CD8-positive, alpha-beta memory T cell (primary cell): ENCODE measurements at places on chromosomes 16 and 17. TPM values are rescaled to one million over a fixed set of nuclear protein-coding genes. Genes with fewer than 3 reads are reported as not detected.

HOXB1 gene
- not detected for polyA plus RNA-seq

DNA sequence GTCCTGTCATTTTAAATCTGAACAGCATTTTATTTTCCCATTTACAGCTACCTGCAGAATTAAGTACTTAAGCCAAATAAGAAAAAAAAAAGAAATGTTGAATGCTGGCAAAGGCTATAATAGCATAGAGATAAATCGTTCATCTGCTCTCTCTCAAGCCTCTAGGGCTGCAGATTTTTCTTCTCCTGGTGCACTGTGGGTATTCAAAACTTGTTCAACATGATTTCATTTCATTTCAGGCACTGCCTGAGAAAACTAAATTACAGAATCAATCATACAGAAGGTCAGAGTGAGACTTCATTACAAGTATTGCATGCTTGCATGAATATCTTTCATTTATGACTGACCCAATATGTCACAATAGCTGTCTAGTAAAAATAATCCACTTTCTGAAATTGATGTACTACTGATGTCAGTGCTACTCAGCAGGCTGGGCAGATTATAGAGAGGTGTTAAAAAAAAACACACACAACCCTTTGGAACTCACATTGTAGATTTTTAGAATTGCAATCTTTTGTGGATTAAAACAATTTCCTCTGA, 86.2 kb downstream of the TOX3 start:
- no peak for DNase-seq

RRAD gene
- not detected for polyA plus RNA-seq

PRCD gene
- 1.2 TPM for polyA plus RNA-seq

DNA sequence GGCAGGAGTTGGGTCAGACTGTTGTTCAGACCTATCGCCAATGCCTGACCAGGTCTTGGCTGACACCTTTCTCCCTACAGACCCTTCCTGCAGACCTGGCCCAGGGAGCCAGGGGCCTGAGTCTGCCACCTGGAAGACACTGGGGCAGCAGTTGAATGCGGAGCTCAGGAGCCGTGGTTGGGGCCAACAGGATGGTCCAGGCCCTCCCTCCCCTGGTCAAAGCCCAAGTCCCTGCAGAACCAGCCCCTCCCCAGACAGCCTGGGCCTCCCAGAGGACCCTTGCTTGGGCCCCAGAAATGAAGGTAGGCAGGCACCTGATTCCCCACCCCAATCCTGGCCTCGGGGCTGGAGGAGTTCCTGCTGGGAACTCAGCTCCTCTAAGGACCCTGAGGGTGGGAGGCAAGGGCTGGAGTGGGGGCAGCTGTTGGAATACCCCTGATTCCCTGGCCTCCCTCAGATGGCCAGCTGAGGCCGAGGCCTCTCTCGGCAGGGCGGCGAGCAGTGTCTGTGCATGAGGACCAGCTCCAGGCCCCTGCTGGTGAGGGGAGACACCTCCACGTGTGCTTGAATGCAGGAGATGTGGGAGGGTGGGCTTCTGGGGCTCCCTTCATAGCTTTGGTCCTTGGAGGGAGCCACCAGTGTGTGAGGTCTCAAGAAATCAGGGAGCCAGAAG, 3.6 kb downstream of the ACD start:
- no peak for DNase-seq

MED31 gene
- 36.5 TPM for polyA plus RNA-seq

- no peak for DNase-seq
Measured at GRCh38 chr16:69932228-69932627, 18.9 kb upstream of the CLEC18A start.

DNA sequence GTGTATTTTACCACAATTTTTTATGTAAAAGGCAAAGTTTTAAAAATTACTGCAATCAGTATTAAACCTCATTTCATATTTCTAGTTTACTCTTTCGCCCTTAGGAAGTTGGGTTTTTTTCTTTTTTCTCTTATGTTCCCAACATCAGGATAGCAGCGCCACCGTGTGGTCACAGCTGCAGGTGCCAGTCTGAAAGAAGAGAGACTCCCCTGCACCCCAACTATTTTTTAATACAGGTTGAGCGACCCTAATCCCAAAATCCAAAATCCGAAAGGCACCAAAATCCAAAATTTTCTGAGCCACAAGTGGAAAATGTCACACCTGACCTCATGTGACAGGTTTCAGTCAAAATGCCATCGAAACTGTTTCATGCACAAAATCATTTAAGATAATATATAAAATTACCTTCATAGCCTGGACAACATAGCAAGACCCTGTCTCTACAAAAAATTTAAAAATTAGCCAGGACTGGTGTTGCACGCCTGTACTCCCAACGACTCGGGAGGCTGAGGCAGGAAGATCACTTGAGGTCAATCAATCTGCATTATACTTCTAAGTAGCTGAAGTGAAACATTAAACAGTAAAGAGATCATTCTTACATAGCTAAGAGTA, 21.8 kb upstream of the ASGR2 start:
- DNase-seq, result peak; percentile 70

DNA sequence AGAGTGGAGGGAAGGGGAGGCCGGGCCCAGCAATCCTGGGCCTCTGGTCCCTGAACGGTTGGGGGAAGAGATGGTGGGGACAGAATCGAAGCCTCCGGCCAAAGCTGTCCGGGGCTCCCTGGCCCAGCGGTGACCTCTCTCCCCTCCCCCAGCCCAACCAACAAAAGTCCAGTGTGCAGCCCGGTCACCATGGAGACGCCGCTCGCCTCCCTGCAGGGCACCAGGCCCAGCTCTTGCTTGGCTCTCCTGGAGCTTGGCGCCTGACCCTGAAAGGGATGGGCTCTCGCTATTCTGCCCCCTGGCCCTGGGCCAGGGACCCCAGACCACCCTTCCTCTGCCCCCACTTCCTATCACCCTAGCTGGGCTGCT, 1.3 kb downstream of the METRN start:
- DNase-seq, result no peak

- no peak for DNase-seq
Measured at GRCh38 chr16:67764158-67764667, 42.1 kb downstream of the RANBP10 start.

DNA sequence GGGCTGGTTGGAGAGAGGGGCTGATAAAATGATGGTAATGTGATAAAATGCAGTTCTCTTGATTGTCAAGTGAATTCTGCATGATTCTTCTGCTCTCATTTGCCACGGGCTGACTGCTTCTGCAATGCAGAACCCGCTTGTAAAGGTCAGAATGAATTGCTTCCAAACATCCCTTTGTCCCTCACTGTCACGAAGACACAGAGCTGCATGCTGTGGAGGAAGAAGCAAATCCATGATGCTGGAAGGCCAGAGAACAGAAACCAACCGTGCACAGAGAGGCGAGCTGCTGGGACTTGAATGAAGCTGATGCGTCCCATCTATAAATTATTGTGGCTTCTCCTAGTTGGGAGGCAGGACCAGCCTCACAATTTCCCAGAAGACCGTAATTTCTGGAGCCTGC, 171.6 kb downstream of the PRKCB start:
- no peak for DNase-seq

CYGB gene
- polyA plus RNA-seq, result 0.23 TPM

- DNase-seq, result no peak
Measured at GRCh38 chr17:17221329-17221728, 15.2 kb upstream of the PLD6 start.

GLP2R gene
- not detected for polyA plus RNA-seq

SP6 gene
- polyA plus RNA-seq, result 0.59 TPM

PIGQ gene
- polyA plus RNA-seq, result 14.0 TPM

DNA sequence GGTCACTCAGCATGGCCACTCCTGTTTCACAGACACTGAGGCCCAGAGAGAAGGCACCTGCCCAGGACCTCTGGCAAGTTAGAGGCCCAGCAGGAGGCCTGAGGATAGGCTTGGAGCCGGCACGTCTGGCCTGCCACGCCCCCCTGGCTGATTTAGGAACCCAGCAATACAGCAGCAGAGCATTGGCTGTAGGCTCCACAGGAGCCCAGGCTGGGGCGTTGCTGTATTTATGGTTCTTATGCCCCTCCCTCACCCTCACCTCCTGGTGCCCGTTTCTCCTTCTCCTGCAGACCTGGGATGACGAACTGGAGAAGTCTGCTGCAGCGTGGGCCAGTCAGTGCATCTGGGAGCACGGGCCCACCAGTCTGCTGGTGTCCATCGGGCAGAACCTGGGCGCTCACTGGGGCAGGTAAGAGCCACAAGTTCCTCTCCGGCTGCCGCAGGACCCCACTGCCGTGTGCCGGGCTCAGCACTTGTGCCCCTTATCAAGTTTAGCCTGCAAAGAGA, 25.8 kb downstream of the CRISPLD2 start:
- no peak for DNase-seq

DNA sequence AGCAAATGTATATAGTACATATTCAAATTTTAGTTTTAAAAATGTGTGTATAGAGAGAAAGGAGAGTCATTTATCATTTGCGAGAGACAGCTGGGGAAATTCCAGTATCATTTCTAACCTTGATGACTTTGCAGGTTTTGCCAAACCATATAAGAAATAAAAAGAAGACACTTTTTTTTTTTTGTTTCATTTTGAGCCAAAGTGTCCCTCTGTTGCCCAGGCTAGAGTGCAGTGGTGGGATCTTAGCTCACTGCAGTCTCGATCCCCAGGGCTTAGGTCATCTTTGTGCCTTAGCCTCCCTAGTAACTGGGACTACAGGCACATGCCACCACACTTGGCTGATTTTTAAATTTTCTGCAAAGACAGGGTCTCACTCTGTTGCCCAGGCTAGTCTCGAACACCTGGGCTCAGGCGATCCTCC, 38.4 kb upstream of the VWA3A start:
- DNase-seq, result no peak

DNA sequence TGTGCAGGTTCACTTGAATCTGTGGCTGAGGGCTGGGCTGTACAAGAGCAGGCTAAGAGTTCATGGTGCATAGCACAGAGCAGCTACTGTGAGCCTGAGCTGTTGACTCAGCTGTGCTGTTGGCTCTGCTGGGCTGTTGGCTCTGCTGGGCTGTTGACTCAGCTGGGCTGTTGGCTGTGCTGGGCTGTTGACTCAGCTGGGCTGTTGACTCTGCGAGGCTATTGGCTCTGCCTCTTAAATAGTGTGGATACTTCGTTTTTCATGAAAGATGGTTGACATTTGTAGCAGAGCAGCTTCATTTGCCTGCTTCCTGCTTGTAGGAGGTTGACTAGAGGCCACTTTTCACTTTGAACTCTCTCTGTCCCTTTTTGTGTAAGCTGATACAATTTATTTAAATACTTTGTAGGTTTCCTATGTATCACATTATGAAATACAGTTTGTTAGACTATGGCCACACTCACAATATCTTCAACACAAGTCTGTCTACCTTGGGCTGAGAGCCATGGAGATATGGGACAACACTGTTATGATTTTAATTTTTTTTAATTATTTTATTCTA, 40.3 kb upstream of the CCNF start:
- DNase-seq, result no peak

- no peak for DNase-seq
Measured at GRCh38 chr17:77440560-77440981, 299.8 kb downstream of the SEC14L1 start.

DNA sequence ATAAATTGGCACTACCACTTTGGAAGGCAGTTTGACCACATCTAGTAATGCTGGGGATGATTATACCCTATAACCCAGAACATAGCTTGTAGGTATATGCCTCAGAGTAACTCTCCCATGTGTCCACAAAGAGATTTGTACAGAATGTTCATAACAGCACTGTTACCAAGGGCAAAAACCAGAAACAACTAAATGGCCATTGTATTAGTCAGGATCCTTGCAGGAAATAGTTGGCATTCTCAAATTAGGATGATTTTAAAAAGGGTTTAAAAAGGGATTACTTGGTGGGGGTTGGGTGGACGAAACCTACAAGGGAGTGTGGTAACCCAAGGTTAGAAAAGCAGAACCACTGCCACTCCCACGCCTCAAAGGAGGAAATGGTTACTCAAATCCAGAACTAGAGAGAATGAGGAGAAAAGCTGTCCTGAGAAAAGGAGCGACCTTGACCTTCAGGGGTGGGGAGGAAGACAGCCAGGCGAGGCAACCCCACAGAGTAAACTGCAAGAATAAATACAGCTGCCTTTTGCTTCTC, 2.1 kb downstream of the CPPED1 start:
- DNase-seq, result no peak

- DNase-seq, result no peak
Measured at GRCh38 chr17:40846515-40847144, 20.4 kb downstream of the KRT12 start.

DNA sequence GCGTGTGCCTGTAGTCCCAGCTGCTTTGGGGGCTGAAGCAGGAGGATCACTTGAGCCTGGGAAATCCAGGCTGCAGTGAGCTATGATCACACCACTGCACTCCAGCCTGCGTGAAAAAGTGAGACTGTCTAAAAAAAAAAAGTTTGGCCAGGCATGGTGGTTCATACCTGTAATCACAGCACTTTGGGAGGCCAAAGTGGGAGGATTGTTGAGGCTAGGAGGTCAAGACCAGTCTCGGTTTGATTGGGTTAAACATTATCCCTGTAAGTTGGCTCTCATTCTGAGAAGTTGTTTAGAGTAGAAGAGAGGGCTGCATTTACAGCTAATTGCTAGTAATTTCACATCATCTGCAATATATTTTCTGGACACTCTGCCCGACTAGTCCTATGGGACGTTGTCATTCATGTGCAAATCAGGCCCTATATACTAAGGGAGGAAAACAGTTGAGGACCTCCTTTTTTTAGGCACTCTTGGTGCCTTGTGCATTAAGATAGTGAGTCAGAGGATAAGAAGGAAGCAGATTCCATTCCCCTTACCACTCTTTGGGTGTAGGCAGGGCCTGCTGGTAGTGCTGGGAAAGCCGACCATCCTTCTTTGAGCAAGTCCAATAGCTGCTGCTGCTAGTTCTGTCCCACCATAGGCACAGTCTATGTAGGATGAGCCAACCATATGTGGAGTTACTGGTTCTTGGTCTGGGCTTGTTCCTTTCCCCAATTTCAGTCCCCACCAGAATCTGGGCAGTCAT, 18.7 kb downstream of the HMOX2 start:
- no peak for DNase-seq

- no peak for DNase-seq
Measured at GRCh38 chr16:19410435-19411171, 7.1 kb upstream of the TMC5 start.

CDYL2 gene
- polyA plus RNA-seq, result 3.8 TPM

DNA sequence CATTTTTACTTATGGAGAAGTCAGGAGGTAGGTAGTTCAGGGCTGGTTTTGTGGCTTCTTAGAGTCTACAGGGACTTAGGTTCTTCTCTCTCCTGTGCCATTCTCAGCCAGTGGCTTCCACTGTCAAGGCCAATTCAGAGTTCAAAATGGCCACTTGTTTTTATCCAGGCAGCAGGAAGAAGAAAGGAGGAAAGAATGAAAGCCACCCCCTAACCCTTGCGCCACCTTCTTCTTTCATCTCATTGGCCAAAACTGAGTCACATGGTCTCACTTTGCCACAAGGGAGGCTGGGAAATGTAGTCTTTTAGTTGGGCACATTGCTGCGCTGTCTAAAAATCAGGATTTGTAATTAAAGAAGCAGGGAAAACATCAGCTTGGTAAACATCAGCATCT, 60.8 kb upstream of the MED9 start:
- DNase-seq, result no peak
